Astrocyte (in vitro differentiated cells and primary cell): ENCODE measurements at places on chromosomes 12 and 14. TPM values are rescaled to one million over a fixed set of nuclear protein-coding genes. Genes with fewer than 3 reads are reported as not detected.

MFAP5 gene
- 86.4 and 105 TPM in 2 replicates for total RNA-seq

GLS2 gene
- total RNA-seq = 0.94 and 1.1 TPM in 2 replicates

ZFHX2 gene
- 27.3 TPM in 2 replicates for total RNA-seq

DNA sequence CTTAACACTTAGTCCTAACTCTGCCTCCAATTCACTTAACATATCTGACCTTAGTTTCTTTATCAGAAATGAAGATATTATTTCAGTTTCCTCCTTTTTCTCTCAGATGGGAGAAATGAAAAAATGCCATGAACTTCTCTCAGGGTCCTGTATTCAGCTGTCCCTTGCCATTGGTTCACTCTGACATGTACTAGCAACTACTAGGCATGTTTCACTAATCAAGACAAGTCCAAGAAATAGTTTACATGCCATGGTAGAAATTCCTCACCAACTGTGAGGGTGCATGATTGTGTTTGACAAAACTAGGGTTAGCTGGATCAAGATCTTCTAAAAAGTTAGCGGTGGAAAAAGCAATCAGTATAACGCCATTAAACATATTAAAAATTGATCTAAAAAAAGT lies 7.0 kb upstream of the ATXN7L3B start:
- no peaks in the 10 kb centered on the region for H3K4me1 ChIP-seq
- H3K27me3 ChIP-seq = no peaks in the 10 kb centered on the region
- H3K27ac ChIP-seq = no peak overlapping the region
- H3K4me3 ChIP-seq = no peak overlapping the region
- H3K36me3 ChIP-seq = no peaks in the 10 kb centered on the region

DNA sequence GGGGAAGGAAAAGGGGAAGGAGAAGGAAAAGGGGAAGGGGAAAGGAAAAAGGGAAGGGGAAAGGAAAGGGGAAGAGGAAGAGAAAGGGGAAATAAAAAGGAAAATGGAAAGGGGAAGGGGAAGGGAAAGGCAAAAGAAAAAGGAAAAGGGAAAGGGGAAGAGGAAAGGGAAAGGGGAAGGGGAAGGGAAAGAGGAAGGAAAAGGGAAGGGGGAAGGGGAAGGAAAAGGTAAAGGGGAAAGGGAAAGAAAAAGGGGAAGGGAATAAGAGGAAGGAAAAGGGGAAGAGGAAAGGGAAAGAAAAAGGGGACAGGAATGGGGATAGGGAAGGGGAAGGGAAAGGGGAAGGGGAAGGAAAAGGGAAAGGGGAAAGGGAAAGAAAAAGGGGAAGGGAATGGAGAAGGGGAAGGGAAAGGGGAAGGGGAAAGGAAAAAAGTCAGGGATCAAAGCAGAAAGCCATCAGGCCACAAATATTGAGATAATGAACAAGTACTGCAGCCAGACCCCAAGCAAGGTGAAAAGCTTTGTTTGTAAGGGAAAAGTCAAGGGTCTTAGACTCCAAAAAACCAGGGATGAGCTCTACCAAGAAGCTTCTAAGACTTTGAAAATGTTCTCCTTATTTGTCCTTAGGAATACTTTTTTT lies 20.0 kb downstream of the DICER1 start:
- H3K4me3 ChIP-seq = no peak overlapping the region
- H3K27me3 ChIP-seq = no peaks in the 10 kb centered on the region
- H3K4me1 ChIP-seq = no peaks in the 10 kb centered on the region
- no peak for DNase-seq
- no peak overlapping the region for H3K27ac ChIP-seq

DNA sequence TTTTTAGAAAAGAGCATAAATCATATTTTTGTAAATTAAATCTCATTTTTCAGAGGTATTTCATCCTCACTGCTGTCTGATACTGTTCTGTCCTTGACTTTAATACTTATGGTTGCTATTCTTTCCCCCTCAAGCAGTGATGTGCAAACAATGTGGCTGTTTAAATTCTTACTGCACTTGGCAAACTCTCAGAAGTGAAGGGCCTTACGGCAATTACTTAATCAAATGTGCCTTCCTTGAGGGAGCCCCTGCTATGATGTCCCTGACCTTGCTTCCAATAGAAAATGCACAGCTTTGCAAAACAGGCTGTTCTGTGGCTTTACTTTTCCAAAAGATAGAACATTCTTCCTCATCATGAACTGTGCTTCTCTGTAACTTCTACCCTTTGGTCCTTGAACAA lies 35.2 kb downstream of the UBE3B start:
- DNase-seq = no peak
- H3K36me3 ChIP-seq = peaks cover 37% of the 10 kb centered on the region
- no peaks in the 10 kb centered on the region for H3K4me1 ChIP-seq
- no peak overlapping the region for H3K4me3 ChIP-seq

GRCh38 chr14:102671410-102671809 lies 79.0 kb downstream of the RCOR1 start:
- H3K27me3 ChIP-seq = no peaks in the 10 kb centered on the region
- no peak overlapping the region for H3K27ac ChIP-seq
- H3K36me3 ChIP-seq = no peaks in the 10 kb centered on the region
- DNase-seq = no peak
- H3K4me1 ChIP-seq = peaks cover 10% of the 10 kb centered on the region

- no peak overlapping the region for H3K4me3 ChIP-seq
- H3K27me3 ChIP-seq = no peaks in the 10 kb centered on the region
- H3K27ac ChIP-seq = peak overlapping the region; percentile 15
- H3K36me3 ChIP-seq = peaks cover 36% of the 10 kb centered on the region
- H3K4me1 ChIP-seq = peaks cover 3% of the 10 kb centered on the region
Observed at GRCh38 chr14:21241218-21241819, 27.9 kb downstream of the HNRNPC start.

- peak overlapping the region; percentile 7 for H3K4me3 ChIP-seq
- peaks cover 54% of the 10 kb centered on the region for H3K4me1 ChIP-seq
- H3K27me3 ChIP-seq = no peaks in the 10 kb centered on the region
- no peaks in the 10 kb centered on the region for H3K36me3 ChIP-seq
- DNase-seq = peak; percentile 81
Observed at GRCh38 chr12:62703011-62703380, 232.0 kb downstream of the PPM1H start.

DNA sequence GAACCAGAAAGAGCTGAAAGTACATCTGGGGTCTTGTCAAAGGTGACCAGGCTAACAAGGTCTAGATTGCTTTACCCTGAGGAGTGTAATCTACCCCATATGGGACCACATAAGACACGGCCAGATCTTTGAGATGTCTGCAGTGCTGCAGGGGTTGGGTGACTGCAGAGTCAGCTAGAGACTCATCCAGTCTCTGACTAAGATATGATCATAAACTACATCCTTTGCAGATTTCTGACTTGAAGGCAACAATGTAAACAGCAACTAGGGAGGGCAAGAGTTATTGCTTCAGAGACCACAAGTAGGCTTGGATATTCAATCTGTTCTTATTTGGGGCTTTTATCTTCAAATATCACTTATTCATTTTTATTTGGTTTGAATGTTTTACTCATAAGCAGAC lies 1080.5 kb upstream of the FOXG1 start:
- no peaks in the 10 kb centered on the region for H3K27me3 ChIP-seq
- H3K4me3 ChIP-seq = no peak overlapping the region
- no peak for DNase-seq
- H3K36me3 ChIP-seq = no peaks in the 10 kb centered on the region
- H3K27ac ChIP-seq = no peak overlapping the region

- H3K4me1 ChIP-seq = peaks cover under 1% of the 10 kb centered on the region
- no peak for DNase-seq
- H3K27ac ChIP-seq = no peak overlapping the region
- no peaks in the 10 kb centered on the region for H3K36me3 ChIP-seq
Observed at GRCh38 chr14:93936245-93936644, 9.1 kb downstream of the FAM181A start.

GRCh38 chr12:118840399-118840798 lies 140.9 kb upstream of the SRRM4 start:
- no peak for DNase-seq
- no peaks in the 10 kb centered on the region for H3K36me3 ChIP-seq
- no peak overlapping the region for H3K4me3 ChIP-seq
- H3K4me1 ChIP-seq = no peaks in the 10 kb centered on the region
- no peaks in the 10 kb centered on the region for H3K27me3 ChIP-seq

DNA sequence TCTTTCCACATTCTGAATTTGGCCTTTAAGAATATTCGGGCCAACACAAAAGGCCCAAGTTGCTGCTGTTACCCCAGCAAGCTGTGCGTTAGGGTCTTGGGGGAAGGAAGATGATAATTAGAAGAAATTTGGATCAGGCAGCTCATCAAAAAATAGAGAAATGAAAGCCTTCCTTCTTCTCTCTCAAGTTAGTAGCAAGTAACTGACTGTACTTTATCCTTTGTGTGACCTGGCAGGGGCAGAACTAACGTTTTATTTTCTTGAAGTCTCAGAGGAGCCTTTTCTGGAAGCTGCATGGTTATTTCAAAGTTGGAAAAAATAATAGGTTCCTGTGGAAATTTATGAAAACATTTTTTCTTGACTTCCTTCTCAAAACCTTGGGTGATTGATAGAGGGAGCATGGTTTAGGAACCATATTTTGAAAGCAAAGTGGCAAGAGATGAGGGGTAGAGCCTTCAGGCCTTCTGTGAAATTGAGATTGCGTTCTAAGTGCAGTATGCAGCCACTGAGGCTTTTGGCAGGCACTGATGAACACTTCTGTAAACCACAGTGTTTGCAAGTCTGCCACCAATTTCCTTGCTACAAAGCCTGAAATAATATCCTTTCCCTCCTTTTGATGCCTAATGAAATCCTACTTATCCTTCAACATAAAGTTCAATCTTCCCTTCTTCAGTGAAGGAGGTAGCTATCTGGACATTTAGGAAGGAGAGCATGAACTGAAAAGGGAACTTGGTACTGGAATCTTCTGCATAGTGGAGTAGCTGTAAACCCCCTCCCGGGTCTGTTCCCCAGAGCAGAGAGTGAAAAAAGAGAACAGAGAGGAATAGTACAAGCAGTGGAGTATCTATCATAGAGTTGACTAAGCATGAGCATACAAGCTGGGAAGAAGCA lies 123.2 kb downstream of the FGD4 start:
- no peak for DNase-seq
- no peaks in the 10 kb centered on the region for H3K4me1 ChIP-seq
- no peak overlapping the region for H3K4me3 ChIP-seq

DNA sequence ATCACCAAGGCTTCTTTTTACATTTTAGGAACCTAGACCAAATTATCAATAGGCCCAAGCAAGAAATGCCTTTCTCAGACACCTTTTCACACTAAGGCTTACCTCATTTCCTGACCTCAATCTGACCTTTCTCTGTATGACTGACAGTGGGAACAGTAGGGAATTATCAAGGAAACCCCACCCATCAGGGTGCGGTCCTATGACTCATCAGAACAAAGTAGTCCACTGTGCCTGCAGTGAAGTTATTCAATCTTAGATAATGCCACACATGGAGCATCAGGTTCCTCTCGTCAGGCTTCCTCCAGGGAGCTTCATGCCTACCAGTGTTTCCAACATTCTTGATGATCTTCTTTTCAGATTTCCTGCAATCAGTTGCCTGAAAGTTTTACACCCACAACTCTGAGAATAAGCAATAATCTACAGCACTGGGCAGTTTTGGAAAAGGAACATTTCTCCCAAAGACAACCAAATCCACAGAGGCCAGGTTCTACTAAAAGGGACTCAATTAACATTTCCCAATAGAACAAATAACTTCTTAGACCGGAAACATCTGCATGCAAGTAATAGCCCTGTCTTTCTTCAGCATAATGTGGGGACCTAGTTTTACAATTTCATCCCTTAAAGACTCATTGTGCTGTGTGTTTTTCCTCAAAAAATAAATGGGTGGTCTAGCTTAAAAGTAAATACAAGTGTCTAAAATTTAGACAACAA lies 35.9 kb upstream of the TMTC2 start:
- DNase-seq = peak; percentile 41
- H3K4me3 ChIP-seq = no peak overlapping the region
- no peaks in the 10 kb centered on the region for H3K27me3 ChIP-seq
- H3K36me3 ChIP-seq = no peaks in the 10 kb centered on the region
- H3K4me1 ChIP-seq = peaks cover 6% of the 10 kb centered on the region
- H3K27ac ChIP-seq = no peak overlapping the region

DNA sequence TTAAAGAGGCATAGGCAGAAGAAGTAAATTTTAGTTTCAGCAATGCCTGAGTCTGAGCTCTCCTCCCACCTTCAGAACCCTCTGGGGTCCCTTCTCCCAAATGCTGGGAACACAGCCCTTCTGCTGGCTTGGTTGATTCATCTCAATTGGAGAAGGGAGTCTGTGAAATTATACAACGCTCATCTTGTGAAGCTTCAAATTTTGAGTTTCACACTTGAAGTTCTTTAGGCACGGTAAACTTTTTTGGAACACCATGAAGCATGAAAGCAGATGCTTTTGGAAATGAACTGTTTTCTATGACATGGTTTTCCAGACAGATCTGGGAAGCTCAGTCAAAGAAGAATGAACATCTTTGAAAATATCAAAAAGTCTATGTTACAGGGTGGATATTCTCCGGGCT lies 69.9 kb downstream of the TBK1 start:
- H3K27me3 ChIP-seq = no peaks in the 10 kb centered on the region
- no peak for DNase-seq
- no peak overlapping the region for H3K27ac ChIP-seq
- peaks cover 8% of the 10 kb centered on the region for H3K4me1 ChIP-seq

DNA sequence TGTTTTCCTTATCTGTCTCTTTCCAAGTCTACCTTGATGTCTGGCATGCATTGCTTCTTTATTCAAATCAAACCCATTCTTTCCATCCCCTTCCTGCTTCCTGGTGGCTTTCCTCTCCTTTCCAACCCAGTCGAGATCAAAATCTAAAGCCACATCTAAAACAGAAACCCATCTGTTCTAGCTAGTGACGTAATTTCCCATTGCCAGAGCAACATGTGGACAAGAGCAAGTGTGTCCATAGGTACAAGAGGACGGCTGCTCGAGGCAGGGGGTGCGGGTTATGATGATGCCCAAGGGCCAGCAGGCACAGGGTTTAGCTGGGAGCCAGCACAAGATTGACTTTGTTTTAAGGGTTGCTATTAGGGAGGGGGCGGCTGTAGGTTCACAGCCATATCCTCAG lies 7.0 kb downstream of the KRT80 start:
- H3K4me1 ChIP-seq = peaks cover 69% of the 10 kb centered on the region
- H3K27ac ChIP-seq = no peak overlapping the region
- no peak for DNase-seq
- H3K27me3 ChIP-seq = no peaks in the 10 kb centered on the region

GRCh38 chr12:18859400-18859799 lies 121.5 kb downstream of the CAPZA3 start:
- H3K4me3 ChIP-seq = no peak overlapping the region
- H3K27ac ChIP-seq = no peak overlapping the region
